ENCODE measurements at places on chromosomes 3 and 15.
A peak's percentile ranks its signal among the peaks of the same experiment; 100 is the strongest.

DNA sequence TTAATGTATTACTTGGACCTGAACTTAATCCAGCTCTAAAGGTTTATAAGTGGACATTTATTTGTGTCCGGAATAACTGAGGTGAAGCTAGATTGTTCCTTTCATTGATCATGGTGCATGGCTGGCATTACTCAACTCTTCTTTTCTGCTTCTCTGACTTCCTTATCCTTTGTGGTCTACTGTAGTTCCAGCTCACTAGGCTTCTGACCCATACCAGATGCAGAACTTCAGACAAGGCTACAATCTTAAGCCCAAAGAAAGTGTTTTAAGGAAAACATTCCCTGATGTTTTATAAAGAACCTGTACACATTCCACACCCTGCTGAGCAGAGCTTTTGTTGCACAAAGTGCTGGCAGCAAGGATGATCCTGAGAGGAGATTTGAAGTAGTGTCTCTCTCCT is 250.8 kb upstream of the TGFBR2 start:
- no peak for DNase-seq

DNA sequence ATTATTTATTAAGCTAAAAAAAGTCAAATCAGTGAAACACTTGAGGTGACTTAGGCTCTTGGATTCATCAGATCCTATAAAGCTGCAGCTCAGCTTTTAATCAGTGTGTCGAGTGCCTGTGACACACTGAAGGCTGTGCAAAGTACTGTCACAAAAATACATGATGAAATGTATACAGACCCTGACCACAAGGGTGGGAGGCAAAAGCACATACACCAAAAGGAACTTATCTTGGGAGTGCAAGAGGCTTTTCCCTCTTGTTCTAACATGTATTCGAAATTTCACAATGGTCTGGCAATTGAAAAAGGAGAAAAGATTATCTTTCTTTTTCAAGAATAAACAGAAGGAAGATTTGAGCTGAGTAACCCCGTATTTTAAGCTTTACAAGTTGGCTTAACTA is 35.9 kb downstream of the VGLL4 start:
- no peak for DNase-seq

GRCh38 chr15:78335985-78336384 is 4.2 kb upstream of the CRABP1 start:
- no peak for DNase-seq

- DNase-seq = no peak
These were observed 17.2 kb downstream of the TSEN2 start for GRCh38 chr3:12501360-12502020.

DNA sequence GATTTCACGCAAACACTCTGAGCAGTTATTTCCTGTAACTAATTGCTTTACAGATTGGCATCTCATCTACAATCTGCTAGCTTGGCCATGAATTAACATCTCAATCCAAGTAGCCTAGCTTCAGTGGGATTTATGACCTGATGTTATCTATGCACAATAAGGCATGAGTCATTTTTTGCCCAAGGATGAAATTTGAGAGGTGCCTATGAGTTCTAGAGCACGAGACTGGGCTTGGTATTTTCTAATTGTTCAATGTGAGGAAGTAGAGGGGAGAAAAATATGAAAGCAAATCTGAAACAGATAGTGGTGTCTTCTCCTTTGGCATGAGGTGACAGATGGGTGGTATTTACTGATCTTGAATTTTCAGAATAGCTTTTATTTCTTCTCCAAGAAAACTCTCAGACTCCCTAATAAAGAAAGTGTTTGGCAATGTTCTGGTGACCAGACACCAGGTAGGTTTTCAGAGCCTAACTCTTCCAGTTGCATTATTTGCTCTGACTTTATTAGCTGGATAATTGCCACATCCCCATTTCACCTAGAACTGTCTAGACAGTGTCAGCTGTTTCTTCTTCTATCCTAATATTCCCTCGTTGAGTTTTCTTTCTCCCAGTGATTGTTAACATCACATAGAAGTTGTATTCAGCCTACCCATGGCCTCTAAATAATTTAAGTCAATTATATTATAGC is 301.0 kb upstream of the UMPS start:
- no peak for DNase-seq

- no peak for DNase-seq
These were observed 64.2 kb downstream of the WWTR1 start for GRCh38 chr3:149593418-149594160.

DNA sequence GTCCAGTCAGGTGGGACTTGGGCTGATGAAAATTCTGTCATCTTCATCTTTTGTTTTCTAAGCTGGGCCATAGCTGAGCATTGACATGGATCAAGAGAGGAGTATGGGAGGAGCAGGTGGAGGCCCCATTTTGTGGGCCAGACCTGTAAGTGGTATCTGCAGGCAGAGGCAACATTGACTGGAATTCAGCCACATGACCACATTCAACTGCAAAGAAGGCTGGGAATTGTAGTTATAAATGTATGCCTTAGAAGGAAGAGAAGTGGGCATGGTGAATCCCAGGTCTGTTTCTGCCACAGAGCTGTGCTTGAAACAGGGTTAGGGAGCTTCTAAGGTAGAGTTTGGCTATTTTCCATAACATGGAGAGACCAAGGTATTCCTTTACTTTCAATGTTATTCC is 11.4 kb downstream of the KCNAB1 start:
- DNase-seq = no peak

- DNase-seq = no peak
These were observed 514 bp downstream of the IGF2BP2 start for GRCh38 chr3:185824051-185825005.

GRCh38 chr3:181050738-181051137 is 61.2 kb upstream of the DNAJC19 start:
- DNase-seq = no peak

DNA sequence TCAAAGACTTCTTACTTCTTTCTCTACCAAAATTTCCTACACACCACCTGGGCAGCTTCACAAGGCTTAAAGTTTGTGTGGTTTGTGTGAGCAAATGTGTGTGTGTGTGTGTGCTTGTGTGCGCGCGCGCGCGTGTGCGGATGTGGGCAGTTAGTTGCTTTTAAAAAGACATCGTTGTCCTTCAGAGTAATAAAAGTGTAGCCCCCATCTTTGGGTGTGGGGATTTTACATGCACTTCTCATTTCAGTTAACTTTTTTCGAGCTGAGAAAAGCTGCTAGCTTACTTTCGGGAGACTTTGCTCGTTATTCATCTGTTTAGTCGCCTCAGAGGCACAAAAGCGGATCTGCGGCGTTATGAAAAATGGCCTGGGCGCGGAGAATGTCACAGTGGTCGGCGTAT is 36.0 kb downstream of the ZIC4 start:
- DNase-seq = no peak

- DNase-seq = no peak
These were observed 435.0 kb downstream of the MECOM start for GRCh38 chr3:169228522-169228921.

DNA sequence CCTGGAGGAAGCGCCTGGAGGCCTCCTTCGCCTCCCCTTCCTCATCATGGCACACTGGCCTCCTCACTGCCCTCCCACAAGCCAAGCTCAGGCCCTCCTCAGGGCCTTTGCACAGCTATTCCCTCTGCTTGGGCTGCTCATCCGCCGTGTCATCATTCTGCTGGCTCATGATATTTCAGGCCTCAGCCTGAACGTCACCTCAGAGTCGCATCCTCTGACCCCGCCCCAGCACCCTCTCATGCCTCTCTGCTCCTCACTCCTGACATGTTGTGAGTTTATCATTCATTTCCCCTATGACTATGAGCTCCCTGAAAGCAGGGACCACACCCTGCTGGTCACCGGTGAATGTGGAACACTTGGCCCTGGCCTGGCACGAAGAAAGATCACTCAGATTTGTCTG is 20.7 kb upstream of the POC1A start:
- DNase-seq = no peak

- no peak for DNase-seq
These were observed 12.7 kb downstream of the GATA2 start for GRCh38 chr3:128480278-128480677.

- no peak for DNase-seq
These were observed 3.0 kb upstream of the PPP1R2 start for GRCh38 chr3:195546130-195546560.

GRCh38 chr3:143763564-143764162 is 84.6 kb downstream of the SLC9A9 start:
- no peak for DNase-seq

DNA sequence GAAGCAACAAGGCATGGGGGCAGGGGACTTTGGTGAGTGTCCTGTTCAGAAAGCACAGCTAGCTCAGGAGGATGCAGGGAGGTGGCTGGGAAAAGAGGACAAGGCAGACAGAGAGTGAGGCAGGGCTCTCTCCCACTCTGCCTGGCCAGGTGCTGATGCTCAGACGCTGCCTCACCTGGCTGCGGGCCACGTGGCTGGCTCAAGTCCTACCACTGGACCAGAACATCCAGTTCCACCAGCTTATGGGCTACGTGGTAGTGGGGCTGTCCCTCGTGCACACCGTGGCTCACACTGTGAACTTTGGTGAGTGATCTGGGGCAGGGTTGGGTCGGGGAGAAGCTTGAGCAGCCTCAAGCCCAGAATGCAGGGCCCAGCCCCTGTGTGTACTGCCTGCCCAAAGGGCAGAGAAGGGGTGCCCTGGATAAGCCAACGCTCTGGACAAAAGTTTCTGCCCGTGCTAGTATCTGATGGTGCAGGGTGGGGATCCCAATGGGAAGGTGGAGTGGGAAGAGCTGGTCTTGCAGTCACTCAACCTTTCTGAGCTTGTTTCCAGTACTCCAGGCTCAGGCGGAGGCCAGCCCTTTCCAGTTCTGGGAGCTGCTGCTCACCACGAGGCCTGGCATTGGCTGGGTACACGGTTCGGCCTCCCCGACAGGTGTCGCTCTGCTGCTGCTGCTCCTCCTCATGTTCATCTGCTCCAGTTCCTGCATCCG is 20.9 kb downstream of the NOX5 start:
- DNase-seq = peak; percentile 56

GRCh38 chr3:177443469-177443868 is 246.2 kb upstream of the TBL1XR1 start:
- DNase-seq = peak; percentile 63

- no peak for DNase-seq
These were observed 20.5 kb upstream of the DCBLD2 start for GRCh38 chr3:98921957-98922356.

- no peak for DNase-seq
These were observed 28.6 kb downstream of the FAM174B start for GRCh38 chr15:92627014-92627413.

DNA sequence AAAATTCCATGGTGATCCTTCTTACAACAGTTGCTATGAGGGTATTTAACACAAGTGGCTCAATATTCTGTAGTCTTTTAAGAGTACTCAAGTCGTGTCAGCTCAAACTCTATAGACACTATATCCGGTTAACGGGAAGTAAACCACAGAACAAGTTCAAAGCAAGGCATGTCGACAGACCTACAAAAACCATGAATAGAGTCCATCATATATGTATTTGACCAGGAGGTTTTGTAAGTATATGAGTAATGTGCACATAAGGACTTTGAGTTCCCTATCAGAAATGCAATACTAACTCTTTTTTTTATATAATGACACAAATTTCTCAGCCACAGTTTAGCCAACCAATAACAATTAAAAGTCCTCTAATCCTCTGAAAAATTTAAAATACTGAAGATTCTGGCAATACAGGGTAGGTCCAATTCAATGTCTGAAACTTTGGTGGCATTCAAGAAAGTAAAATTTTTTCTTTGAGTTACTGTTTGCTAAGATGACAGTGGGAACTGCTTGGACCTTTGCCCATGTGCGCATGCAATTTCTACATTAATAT is 93.7 kb downstream of the NEK10 start:
- DNase-seq = no peak

DNA sequence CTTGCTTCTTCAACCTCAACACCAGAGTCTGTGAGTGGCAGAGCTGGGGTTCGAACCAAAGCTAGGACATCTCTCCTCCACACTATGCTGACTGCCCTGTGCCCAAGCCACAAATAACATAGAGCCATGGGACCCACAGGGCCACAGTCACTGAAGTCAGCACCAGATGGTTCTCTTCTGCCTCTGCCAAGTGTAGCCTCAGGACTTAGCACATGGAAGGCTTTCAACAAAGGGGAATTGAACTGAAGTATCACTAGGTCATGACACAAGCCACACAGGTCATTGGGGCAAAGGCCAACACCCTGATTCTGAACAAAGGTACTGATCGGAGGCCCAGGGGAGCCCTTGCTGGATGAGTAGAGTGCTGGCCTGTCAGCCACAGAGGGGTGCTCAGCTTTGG is 83.6 kb downstream of the BDH1 start:
- DNase-seq = no peak

DNA sequence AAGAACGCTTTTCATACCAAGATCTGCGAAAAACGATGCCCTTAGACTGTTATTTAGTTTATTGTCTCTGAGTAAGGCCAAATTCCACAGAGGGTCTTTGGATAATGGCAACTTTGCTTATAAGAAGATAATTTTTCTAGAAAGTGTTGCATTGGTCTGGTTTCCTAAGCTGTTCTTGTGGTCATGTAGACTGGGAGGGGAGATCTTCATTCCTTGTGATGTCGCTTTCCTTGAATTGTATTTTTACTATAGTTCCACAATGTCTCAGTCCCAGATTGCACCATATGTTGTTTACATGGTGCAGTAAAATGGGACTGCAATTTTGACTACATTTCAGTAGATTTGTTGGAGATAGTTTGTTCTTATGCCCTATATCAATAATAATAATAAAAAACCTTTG is 28.8 kb upstream of the ST3GAL6 start:
- DNase-seq = no peak

- DNase-seq = peak; percentile 98
These were observed at the start of gene RBM15B for GRCh38 chr3:51391075-51391565. Gene RBM15B, plus strand, starts transcription at chr3:51391285. Its CDS starts 115 bp downstream, at chr3:51391400.

DNA sequence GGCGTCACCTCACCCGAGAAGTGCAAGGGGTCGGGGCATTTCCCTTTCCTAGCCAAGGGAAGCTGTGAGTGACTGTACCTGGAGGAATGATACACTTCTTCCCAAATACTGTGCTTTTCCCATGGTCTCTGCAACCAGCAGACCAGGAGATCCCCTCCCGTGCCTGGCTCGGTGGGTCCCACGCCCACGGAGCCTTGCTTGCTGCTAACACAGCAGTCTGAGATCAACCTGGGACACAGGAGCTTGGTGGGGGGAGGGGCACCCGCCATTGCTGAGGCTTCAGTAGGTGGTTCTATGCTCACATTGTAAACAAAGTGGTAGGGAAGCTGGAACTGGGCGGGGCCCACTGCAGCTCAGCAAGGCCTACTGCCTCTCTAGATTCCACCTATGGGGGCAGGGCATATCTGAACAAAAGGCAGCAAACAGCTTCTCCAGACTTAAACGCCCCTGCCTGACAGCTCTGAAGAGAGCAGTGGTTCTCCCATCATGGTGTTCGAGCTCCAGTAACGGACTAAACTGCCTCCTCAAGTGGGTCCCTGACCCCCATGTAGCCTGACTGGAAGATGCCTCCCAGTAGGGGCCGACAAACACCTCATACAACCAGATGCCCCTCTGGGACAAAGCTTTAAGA is 31.4 kb upstream of the ABHD5 start:
- no peak for DNase-seq
